ENCODE measurements at places on chromosomes 7 and 10.

GRCh38 chr10:17643339-17643754 is 604 bp upstream of the STAM start:
- no peak for DNase-seq

DNA sequence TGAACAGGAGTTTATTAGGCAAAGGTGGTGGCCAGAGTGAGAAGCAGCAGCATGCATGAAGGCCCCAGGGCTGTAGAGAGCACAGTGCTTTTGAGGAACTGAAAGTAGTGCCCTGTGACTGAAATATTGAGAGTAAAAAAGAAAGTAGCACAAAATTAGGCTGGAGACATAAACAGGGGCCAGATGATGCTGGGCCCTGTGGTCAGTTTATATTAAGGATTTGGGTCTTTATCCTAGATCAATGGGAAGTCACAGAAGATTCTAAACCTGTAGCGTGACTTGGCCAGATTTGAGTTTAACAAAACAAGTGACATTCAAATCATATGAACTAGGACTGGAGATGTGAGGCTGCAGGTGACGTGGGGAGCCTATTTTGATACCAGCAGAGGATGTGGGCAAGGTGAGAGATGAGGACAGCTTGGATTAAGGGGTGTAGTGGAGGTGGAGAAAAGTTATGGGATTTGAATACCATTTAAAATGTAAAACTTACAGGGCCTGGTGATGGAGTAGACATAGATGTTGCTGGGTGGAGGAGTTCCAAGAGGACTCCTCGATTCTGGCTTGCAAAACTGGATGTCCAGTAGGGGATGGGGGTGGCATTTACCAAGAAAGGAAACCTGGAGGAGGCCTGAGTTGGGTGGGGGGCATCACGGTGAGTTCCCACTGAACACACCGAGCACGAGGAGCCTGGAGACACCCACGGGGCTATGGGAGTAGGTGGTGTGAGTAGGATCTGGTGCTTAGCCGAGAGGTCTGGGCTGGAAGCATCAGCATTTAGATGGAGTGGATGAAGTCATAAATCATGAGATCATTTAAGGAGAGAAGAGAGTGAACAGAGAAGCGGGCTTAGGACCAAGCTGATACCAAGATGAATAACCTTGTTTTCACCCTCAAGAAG is 52.8 kb downstream of the HHEX start:
- DNase-seq = no peak

GRCh38 chr10:43922335-43923280 is 273.9 kb upstream of the ZNF32 start:
- DNase-seq = no peak

DNA sequence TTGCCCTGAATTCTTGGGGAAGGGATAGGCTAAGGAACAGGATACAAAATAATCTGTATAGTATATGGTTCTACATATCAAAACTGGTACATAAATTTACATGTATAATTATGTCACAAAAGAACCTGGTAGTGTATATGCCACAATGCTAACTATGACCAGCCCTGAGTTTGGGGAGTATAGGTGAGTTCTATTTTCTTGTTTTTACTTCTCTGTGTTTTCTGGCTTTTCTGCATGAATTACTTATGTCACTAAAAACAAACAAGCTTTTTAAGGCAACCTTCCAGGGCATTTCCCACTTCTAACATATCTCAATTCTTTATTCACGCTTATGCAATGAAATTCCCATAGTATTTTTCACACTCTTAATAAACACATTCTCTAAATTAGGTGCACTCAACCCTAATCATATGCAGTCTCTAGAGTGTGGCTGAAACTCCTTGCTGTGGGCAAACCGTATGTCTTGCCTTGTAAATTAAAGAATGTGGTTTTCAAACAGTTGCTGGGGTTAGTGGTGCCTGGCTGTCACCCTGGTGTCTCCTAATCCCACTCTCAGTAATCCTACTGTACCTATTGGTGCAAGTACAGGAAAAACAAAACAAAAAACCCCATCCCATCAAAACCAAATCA is 14.0 kb upstream of the INSIG1 start:
- DNase-seq = no peak

DNA sequence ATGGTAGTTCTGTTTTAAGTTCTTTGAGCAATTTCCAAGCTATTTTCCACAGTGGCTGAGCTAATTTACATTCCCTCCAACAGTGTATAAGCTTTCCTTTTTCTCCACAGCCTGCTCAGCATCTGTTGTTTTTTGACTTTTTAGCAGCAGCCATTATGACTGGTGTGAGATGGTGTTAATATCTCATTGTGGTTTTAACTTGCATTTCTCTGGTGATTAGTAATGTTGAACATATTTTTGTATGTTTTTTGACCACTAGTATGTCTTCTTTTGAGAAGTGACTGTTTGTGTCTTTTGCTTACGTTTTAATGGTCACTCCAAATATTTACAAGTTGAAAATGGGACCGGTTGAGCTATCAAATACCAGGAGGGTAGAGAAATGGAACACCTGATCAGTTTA is 20.4 kb downstream of the GNG11 start:
- DNase-seq = no peak

- DNase-seq = no peak
These were observed 858 bp downstream of the CCDC136 start for GRCh38 chr7:128792471-128793180.

DNA sequence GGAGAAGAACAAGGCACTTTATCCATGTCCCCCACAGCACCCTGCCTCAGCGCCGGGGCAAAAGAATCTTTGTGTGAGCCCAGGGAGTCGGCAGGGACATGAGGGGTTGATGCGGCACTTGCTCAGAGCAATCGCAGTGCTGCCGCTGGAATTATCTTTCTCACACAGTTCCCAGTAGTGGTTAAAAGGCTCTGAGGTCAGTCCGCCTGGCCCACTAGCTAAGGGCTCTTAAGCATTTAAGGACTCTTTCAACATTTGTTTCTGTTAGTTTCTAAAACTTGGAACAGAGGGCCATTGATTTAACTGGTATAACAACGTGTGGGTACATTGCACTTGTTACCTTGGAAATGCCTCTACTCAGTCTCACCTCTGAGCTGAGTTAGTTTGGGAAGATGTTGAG is 208.0 kb upstream of the C7orf33 start:
- no peak for DNase-seq

- DNase-seq = no peak
These were observed 62.7 kb downstream of the C10orf120 start for GRCh38 chr10:122636953-122637352.

DNA sequence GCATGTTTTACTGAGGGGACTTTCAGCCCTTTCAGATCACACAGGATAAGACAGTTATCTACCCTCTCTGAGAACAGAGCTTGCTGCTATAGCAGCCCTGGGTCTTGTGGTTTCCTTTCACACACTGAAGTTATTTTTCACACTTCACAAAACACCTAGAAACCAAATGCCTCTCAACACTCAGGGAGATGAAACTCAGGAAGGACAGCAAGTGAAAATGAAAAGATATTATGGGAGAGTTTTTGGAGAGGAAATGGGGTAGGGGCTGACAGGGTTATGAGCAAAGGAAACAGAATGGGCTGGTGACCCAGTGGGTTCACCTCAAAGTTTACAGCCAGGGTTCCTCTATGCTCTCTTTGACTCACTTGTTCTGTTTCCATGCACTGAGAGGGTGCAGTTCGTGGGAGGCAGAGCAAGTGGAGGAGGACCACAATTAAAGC is 17.0 kb upstream of the GIMAP2 start:
- peak; percentile 24 for DNase-seq

- no peak for DNase-seq
These were observed 463.6 kb downstream of the ZWINT start for GRCh38 chr10:55897490-55897921.

DNA sequence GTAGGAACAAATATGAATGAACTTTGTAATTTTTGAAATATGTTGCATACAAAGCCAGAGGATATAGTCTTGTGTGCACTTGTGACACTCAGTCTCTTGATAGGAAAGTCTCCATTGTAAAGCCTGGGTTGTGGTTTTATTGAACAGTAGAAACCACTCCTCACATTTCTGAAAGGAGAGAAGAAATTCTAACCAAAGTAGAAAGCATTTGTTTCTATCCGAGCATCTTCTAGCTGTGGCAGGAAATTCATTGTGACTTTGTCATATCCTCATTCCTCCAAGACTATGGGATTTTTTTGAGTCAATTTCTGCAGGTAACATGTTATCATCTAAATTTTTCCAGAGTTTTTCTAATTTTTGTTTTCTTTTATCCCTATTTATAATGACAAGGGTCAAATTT is 55.5 kb upstream of the NCF1 start:
- no peak for DNase-seq

GRCh38 chr7:37018954-37019353 is 294.7 kb upstream of the AOAH start:
- no peak for DNase-seq

GRCh38 chr10:51459476-51459875 is 239.9 kb downstream of the CSTF2T start:
- DNase-seq = no peak

GRCh38 chr10:103441206-103441605 is 11.0 kb downstream of the CALHM2 start:
- DNase-seq = no peak

DNA sequence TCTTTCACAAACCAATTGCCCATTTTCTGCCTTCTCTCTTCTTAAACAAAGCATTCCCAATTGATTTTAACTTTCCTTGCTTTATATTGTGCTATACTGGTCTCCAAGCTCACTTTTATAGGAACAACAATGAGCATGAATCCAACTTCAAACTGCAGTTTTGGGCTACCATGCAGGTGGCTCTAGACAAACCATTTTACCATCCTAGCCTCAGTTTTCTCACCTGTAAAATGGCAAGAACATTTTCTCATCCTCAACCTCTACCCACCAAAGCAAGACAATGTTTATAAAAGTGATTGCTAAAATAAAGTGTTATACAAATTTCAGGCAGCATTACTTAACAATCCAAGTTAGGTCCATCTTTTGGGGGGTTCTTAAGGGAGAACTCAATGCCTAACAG is 66.8 kb upstream of the ASAH2 start:
- DNase-seq = no peak

- no peak for DNase-seq
These were observed 246.1 kb downstream of the TNS3 start for GRCh38 chr7:47335557-47336471.

DNA sequence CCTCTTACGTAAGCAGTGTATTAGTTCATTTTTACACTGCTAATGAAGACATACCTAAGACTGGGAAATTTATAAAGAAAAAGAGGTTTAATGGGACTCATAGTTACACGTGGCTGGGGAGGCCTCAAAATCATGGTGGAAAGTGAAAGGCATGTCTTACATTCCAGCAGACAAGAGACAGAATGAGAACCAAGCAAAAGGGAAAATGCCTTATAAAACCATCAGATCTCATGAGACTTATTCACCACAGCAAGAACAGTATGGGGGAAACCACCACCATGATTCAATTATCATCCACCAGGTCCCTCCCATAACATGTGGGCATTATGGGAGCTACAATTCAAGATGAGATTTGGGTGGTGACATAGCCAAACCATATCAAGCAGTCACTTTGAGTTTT is 126.3 kb upstream of the CXCL12 start:
- no peak for DNase-seq

GRCh38 chr10:49419005-49419404 is 23.1 kb upstream of the DRGX start:
- DNase-seq = no peak

DNA sequence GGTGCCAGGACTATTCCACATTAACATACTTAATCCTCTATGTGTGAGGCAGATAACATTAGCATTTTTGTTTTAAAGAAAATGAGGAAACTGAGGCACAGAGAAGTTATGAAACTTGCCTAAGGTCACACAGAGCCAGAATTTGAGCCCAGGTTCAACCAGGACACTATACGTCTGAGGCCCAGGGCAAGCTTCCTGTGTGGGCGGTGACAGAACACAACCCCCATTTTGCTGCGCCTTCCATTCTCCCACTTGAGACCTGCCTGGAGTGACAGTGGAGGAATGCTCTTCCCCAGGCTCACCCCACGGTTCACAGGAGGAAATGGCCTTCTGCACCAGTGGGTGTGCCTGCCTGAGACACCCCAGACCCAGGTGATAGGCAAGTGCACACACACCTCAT is 164.1 kb downstream of the SH3PXD2A start:
- DNase-seq = no peak

GRCh38 chr7:95427166-95427565 is 7.7 kb downstream of the PON2 start:
- no peak for DNase-seq

DNA sequence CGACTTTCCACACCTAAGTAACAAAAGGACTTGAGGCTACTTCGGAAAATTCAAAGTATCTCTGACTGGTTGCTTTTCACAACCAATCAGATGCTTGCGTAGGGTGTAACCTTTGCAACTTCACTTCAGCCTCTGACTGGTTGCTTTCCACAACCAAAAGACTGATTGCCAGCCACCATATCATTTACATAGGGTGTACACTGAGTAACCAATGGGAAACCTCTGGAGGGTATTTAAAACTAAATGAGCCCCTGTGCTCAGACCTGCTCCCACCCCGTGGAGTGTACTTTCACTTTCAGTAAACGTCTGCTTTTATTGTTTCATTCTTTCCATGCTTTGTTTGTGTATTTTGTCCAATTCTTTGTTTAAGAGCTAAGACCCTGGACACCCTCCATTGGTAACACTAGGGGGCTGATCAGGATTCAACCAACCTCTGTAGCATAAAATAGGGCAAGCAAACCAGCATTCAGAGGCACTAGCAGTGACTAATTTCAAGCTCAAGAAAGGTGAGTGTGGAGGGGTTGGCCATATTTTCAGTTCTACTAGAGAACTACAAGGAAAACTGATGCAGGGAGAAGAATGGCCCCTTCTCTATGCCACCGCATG is 390.8 kb downstream of the POM121L12 start:
- DNase-seq = no peak

DNA sequence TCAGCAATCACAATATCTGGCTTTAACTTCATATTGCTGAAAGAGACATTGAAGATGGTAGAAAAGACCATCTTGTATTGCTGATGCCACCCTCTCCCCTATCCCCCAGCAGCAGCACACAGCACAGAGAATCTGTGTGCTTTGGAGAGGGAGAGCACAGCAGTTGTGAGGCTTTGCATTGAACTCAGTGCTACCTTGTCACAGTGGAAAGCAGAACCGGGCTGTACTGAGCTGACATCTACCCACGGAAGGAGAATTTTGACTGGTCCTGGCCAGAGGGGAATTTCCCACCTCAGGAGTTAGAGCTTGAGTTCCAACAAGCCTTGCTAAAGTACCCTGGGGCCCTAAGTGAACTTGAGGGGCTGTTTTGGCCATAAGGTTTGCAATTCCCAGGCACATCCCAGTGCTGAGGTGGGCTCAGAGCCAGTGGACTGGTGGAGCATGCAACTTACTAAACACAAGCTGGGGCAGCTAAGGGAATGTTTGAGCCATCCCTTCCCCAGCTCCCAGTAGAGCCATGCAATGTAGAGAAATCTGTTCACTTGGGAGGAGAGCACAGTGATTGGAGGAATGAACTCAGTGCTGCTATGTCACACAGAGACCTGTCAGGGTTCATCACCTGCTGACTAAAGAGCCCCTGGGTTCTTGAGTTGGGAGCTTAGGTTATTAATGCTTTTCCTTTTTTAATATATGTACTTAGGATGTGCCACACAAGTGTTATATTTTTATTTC is 62.1 kb downstream of the OR13A1 start:
- DNase-seq = no peak

- no peak for DNase-seq
These were observed 201.7 kb upstream of the FOXP2 start for GRCh38 chr7:114212721-114213429.
